ENCODE measurements at places on chromosomes 1 and 21.

DNA sequence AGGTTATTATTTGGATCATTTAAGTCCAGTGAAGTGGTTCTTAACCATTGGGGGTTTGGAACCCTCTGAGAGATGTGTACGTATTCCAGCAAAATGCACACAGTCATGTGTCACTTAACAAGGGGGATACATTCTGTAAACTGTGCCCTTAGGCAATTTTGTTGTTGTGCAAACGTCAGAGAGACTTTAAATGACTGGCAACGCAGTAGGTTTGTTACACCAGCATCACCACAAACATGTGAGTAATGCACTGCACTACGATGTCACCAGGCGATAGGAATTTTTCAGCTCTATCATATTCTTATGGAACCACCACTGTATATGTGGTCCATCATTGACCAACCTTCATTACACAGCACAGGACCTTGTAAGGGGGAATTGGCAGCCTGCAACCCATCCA, 11.9 kb downstream of the AHCYL1 start:
- no peak for DNase-seq

- no peak for DNase-seq
These were observed 308.0 kb downstream of the CAMTA1 start for GRCh38 chr1:7093297-7093696.

- DNase-seq = no peak
These were observed 21.4 kb downstream of the TGFB2 start for GRCh38 chr1:218366322-218367052.

DNA sequence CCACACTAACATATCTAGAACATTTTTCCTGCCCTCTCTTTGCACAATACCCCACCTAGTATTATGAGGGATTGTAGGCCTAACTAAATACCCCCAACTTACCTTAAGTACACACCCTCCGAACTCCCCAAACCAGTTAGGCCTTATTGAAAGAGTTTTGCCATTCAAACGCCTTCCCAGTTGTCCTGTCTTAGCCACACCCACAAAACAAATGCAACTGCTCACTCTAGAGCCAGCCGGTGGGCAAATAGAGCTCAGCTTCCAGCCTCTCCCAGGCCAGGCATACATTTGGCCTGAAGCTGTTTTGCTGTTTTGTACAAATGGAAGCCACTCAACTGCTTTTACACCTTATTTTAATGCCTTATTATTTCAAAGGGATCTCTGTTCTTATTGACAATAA, 224.2 kb upstream of the RUNX1 start:
- DNase-seq = no peak

- no peak for DNase-seq
These were observed 375.7 kb downstream of the NPHP4 start for GRCh38 chr1:5616366-5617178.

All from epithelial cell of prostate (primary cell).